ENCODE measurements at places on chromosomes 11 and 22.

- no peak for DNase-seq
- H3K4me3 ChIP-seq, result no peak overlapping the region
- H3K27me3 ChIP-seq, result no peaks in the 10 kb centered on the region
Observed at GRCh38 chr11:86874304-86875056, 74.1 kb downstream of the PRSS23 start.

DNA sequence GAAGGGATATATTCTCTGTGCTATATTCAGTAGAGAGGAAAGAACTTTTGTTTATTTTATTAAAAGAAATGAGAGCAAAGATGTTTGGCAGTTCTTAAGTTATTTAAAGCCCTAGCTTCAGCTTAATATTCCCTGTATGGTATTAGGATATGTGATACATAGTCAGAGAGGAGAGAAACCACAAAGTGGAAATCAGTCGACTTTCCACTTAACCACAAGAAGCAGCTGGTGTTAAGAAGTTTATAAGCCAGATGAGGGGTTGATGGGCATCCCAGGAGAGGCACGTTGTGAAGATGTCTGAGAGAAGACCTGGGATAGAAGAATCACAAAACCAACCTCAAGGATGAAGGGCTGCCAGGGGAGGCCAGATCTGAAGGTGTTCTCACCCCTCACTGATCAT lies 23.3 kb upstream of the PHF21B start:
- H3K4me3 ChIP-seq, result no peak overlapping the region
- no peaks in the 10 kb centered on the region for H3K4me1 ChIP-seq
- H3K27me3 ChIP-seq, result peaks cover 100% of the 10 kb centered on the region
- DNase-seq, result no peak
- no peak overlapping the region for H3K27ac ChIP-seq

- H3K27ac ChIP-seq, result no peak overlapping the region
- H3K27me3 ChIP-seq, result peaks cover 45% of the 10 kb centered on the region
- no peak overlapping the region for H3K4me3 ChIP-seq
- H3K36me3 ChIP-seq, result no peaks in the 10 kb centered on the region
Observed at GRCh38 chr11:60786811-60787567, 1.9 kb downstream of the MS4A10 start.

- H3K4me3 ChIP-seq, result no peak overlapping the region
- H3K27me3 ChIP-seq, result peaks cover 37% of the 10 kb centered on the region
- no peak overlapping the region for H3K27ac ChIP-seq
- no peaks in the 10 kb centered on the region for H3K4me1 ChIP-seq
- DNase-seq, result no peak
Observed at GRCh38 chr11:64037027-64037634, 1.4 kb downstream of the FLRT1 start.

DNA sequence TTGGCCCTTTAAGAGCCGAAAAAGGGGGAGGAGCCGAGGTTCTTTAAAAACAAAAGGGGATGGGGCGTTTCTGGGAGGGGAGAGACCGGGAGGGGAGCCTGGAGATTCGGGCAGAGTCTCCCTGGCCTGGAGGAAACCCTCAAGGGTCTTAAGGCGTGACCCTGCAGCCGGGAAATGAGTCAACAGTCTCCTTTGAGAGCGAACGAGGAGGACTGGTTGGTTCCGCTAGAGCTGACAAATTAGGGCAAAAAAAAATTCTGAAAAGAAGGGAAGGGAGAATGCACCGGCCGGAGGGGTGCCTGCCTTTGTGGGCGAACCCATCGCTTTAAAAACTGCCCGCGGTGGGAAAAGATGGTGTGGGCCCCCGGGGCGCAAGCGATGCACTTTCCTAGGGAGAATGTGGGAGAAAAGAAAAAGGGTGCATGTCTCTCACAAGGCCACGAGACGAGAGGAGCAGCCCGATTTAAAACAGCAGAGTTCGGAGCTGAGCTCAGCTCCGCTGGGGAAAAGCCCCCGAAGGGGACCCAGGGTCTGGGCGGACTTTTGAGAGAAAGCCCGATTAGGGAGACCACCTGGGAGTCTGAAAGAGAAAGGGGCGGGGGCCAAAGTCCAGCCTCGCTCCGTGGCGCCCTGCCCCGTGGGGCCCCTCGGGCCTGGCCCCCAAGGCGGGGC lies 874 bp downstream of the ZFTA start:
- peaks cover 16% of the 10 kb centered on the region for H3K36me3 ChIP-seq
- peak overlapping the region; percentile 86 for H3K27ac ChIP-seq
- DNase-seq, result peak; percentile 48
- peak overlapping the region; percentile 93 for H3K4me3 ChIP-seq
- peaks cover 18% of the 10 kb centered on the region for H3K4me1 ChIP-seq
- peaks cover 21% of the 10 kb centered on the region for H3K27me3 ChIP-seq

DNA sequence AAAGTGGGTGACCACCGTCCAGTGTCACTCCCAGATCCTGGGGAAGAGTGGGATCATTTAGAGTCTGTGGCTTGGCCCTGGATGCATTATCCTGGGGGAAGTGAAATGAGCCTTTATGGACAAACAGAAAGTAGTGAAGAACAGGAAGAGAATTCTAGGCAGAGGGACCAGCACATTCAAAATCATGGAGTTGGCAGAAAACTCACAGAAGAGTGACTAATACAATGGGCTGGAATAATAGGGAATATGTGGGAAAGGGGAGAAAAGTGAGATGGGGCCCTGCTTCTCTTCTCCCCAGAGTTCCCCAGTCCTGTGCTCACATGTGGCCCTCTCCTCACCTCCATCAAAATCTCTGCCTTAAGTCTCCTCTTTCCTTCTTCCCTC lies 84.3 kb downstream of the CCDC81 start:
- peak overlapping the region; percentile 26 for H3K27ac ChIP-seq
- no peaks in the 10 kb centered on the region for H3K27me3 ChIP-seq
- H3K4me3 ChIP-seq, result no peak overlapping the region
- peaks cover 42% of the 10 kb centered on the region for H3K4me1 ChIP-seq
- DNase-seq, result no peak
- peaks cover 10% of the 10 kb centered on the region for H3K36me3 ChIP-seq

DNA sequence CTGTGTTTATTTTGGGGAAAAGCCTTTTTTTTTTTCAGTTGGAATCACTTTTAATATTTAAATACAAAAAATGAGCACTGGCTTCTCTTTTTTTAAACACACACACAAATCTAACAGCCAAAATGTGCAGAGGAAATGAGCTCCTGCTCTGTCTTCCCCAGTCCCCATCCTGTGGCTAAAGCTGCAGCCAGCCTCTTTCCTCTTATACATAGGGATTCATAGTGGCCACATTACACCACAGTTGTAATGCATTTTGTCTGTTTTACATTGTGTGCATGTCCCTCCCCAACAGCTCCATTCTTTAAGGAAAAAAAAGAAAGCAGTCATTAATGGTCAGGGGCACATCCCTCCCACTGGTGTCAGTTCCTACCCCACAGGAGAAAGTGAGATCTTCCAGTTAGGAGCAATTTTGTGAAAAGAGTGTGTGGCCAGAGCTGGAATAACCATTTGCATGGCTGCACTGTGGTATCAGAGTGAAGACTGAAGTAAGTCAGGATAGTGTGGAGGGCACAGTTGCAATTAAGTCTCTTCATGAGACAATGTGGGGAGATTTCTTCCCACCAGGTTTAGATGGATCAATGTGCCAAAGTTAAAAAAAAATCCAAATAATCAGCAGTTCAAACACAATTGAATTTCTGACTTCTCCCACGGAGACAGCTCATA lies 220.6 kb downstream of the TMEM135 start:
- no peaks in the 10 kb centered on the region for H3K27me3 ChIP-seq
- H3K27ac ChIP-seq, result no peak overlapping the region
- H3K36me3 ChIP-seq, result no peaks in the 10 kb centered on the region
- no peak overlapping the region for H3K4me3 ChIP-seq
- H3K4me1 ChIP-seq, result no peaks in the 10 kb centered on the region
- DNase-seq, result no peak

- no peak for DNase-seq
- peaks cover 14% of the 10 kb centered on the region for H3K36me3 ChIP-seq
- H3K27ac ChIP-seq, result peak overlapping the region; percentile 94
- H3K4me1 ChIP-seq, result peaks cover 58% of the 10 kb centered on the region
- no peaks in the 10 kb centered on the region for H3K27me3 ChIP-seq
Observed at GRCh38 chr11:10900681-10901415, 43.0 kb upstream of the ZBED5 start.

DNA sequence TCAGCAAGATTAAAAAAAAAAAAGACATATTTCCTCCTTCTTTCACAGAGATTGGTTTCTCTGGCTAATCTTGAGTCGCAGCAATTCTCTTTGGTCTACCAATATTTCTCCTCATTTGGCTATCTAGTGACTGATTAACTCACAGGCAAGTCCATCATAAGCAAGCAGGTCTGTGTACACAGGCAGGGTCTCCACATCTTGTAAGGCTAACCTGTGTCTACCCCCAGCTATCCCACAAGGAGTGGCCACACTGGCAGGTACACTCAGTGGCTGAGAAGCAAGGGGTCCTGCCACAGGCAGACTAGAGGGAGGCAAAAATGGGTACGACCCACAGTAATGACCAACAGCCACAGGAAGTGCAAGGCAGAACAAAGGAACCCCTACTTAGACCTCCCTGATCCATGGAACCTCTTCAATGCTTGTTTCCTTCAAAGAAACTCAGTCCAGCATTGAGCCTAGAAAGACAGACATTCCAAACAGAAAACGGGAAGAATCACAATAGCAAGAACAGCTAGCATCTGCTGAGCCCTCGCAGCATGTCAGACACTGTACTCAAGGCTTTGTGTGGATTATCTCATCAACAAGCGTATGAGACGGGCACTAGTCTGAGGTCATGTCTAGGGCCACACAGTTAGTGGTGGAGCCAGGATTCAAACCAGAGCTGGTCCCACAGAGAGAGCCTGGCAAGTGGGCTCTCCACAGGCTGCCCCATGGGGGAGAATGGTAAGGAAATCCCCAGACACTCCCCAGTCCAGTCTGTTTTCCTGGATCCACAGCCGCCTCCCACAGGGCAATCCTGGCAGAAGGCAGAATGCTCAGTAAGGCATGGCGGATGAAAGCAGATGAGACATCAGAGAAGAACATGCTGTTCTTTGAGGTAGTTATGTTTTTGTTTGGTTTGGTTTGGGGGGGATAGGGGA lies 34.3 kb downstream of the PLEKHA7 start:
- DNase-seq, result no peak
- H3K27ac ChIP-seq, result peak overlapping the region; percentile 99
- H3K36me3 ChIP-seq, result peaks cover 49% of the 10 kb centered on the region
- no peaks in the 10 kb centered on the region for H3K27me3 ChIP-seq

- no peaks in the 10 kb centered on the region for H3K36me3 ChIP-seq
- no peaks in the 10 kb centered on the region for H3K4me1 ChIP-seq
- H3K27me3 ChIP-seq, result peaks cover 76% of the 10 kb centered on the region
- no peak overlapping the region for H3K4me3 ChIP-seq
Observed at GRCh38 chr11:116651737-116652237, 121.0 kb downstream of the BUD13 start.

DNA sequence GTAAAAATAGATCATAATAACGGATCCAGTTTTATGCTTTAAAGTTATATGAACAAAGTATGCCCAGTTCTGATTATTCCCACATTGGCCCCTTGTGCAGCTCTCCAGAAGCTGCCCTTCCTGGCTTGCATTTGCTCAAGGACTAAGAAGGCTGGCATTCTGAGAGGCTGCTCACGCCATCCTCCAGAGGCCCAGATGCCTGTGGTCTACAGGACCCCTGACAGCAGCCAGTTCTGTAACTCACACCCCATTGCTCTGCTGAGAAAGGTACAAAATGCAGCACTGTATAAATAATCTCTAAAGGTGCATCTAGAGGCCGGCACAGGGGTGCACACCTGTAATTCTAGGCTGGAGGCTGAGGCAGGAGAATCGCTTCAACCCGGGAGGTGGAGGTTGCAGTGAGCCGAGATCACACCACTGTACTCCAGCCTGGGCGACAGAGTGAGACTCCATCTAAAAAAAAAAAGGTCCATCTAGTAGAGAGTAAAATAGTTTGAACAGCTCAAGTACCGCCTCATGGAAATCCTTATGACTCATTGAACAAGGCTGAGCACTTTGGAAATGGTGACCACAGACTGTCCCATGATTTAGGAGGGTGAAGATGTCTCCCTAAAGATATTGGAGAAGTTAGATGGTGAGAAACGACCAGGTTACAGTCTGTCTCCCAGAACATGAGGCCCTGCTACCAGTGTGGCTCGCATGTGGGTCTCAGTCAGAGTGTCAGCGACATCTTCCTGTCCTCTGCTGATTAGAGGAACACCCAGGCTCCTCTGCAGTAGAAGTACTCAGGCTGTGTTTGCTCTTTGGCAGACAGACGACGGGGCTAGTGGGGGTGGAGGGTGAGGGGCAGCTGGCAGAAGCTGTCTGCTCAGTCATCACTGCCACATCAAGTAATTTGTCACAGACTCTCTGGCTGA lies 56.3 kb downstream of the KREMEN1 start:
- H3K4me3 ChIP-seq, result no peak overlapping the region
- no peaks in the 10 kb centered on the region for H3K36me3 ChIP-seq
- H3K27ac ChIP-seq, result no peak overlapping the region

DNA sequence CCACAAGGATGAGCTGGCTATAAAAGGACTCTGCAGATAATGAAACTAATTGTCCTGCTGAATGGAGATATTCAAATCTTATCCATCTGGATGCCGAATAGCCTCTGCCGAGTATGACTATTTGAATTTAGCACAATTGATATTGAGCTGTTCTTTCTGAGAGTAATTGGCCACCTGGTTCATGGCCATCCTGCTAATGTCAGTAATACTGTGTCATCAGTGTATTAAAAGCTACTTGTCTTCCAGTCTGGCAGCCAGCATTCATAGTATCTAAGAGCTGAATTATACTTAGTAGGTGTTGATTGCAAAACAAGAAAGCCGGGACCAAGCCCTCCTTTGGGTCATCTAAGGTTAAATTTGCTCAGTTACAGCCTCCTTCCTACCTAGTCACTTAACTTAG lies 310.7 kb upstream of the NCAM1 start:
- H3K27ac ChIP-seq, result no peak overlapping the region
- no peaks in the 10 kb centered on the region for H3K4me1 ChIP-seq
- no peak for DNase-seq
- H3K36me3 ChIP-seq, result no peaks in the 10 kb centered on the region

GRCh38 chr22:21643533-21644357 lies 1.6 kb downstream of the SDF2L1 start:
- H3K27ac ChIP-seq, result peak overlapping the region; percentile 98
- H3K36me3 ChIP-seq, result peaks cover 81% of the 10 kb centered on the region
- peak overlapping the region; percentile 94 for H3K4me3 ChIP-seq
- peaks cover 34% of the 10 kb centered on the region for H3K4me1 ChIP-seq

GRCh38 chr22:39519681-39520225 lies 609 bp upstream of the ATF4 start:
- H3K4me3 ChIP-seq, result peak overlapping the region; percentile 94
- H3K36me3 ChIP-seq, result peaks cover 90% of the 10 kb centered on the region
- peaks cover 12% of the 10 kb centered on the region for H3K4me1 ChIP-seq
- DNase-seq, result peak; percentile 97
- H3K27ac ChIP-seq, result peak overlapping the region; percentile 98
- no peaks in the 10 kb centered on the region for H3K27me3 ChIP-seq

Data from Calu3 (cell line).